AG09309 (cell line): ENCODE measurements at places on chromosomes 6 and 20.

DNA sequence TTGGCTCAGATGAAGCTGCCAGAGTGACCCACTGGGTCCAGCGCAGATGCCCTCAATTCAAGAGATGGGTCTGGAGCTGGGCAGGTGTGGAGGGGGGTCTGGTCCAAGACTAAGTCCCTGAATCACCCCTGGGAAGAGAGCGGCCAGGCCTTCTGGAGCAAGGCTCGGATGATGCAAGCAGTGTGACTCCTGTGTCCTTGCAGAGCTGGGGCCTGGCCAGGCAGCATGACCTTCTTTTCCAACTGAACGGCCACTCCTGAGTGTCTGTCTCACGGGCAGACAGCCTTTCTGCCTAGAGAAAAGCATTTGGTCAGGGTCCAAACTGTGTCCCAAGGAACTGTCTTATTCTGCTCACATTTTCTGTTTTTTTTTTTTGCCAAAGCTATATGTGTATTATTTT is 42.6 kb upstream of the FNDC1 start:
- no peak for DNase-seq

- no peak for DNase-seq
These were observed 13.7 kb upstream of the ZFP57 start for GRCh38 chr6:29694637-29695036.

GRCh38 chr6:2839195-2839981 is 2.3 kb downstream of the SERPINB1 start:
- no peak for DNase-seq

DNA sequence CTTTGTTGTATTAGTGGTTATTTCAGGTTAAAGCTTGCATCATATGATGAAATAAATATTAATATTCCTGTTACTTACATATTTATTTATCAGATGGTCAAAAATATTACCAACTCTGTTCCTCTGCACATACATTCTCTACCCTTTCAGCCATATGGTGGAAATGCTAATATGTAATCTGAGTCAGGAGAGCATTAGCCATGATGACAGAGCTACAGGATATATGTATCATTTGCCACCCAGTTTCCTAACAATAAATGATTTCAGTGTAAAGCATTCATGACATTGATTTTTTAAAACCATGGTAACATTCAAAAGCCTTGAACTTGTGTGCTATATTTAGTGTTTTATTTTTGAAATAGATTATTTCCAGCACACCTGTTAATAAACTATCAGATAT is 16.6 kb downstream of the POPDC3 start:
- DNase-seq, result no peak

- DNase-seq, result no peak
These were observed 11.9 kb upstream of the HELZ2 start for GRCh38 chr20:63585616-63586565.

DNA sequence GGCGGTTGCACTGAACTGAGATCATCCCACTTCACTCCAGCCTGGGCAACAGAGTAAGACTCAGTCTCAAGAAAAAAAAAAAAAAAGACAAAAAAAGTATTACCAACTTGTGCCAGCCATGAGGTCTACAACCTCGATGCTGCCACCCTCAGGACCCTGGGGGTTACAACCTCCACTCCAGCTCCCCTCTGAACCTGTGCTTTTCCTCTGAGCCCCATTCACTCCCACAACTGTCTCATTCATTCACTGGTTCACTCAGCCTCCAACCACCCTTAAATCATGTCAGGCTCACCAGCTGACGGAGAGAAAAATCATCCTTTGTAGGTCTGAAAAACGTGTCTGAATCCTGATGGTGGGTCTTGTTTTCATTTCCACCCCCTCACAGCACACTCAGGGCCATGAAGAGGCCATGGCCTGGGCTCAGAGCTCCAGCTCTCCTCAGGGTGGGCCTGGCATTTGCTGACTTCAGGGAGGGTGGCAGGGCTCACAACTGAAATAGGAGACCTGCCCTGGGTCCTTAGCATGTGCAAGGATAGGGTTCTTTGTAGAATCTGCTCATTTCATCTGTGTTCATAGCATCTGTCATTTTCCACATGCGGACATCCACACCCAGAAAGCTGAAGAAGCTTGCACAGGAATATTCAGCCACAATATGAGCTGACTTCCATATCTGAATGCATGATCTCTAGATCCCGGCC is 1.9 kb upstream of the ULBP1 start:
- DNase-seq, result no peak

- no peak for DNase-seq
These were observed 66.2 kb upstream of the CD83 start for GRCh38 chr6:14051355-14051754.

DNA sequence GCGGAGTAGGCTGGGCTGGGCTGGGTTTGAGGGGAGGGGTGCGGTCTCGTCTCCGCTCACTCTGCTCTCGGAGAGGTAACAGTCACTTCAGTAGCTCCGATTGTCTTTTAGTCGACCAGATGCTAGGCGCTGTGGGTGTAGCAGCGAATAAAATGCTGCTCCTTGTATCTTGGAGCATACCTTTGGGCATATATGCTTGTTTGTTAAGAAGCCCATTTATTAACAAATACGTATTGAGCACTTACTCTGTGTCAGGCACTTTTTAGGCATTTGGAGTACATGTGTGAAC is 545 bp downstream of the ACTR5 start:
- no peak for DNase-seq

GRCh38 chr6:134701301-134701700 is 248.6 kb downstream of the ALDH8A1 start:
- DNase-seq, result no peak

- no peak for DNase-seq
These were observed 142.4 kb downstream of the GMDS start for GRCh38 chr6:2102966-2103365.

- no peak for DNase-seq
These were observed 3.0 kb downstream of the TSHZ2 start for GRCh38 chr20:52975029-52975732.

DNA sequence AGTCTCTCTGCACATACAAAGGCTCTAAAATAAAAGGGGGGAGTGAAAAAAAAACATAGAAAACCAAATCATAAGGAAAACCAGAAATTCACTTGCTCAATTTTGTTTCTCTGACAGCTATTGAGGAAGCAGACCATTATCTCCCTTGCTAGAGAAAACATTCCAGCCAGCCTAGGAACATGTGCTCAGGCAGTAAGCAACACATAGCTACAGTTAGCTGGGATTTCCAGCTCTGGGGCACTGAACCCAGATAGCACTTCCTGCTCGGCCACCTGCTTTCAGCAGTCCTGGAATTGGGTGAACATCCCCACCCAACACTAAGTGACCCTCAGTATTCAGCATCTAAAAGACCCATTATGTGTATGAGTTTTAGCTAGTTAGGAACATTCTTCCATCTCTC is 61.3 kb downstream of the TNFRSF21 start:
- no peak for DNase-seq

GRCh38 chr6:154386848-154387717 is 30.5 kb upstream of the IPCEF1 start:
- DNase-seq, result peak; percentile 88

GRCh38 chr6:29726001-29726400 is 2.8 kb downstream of the HLA-F start:
- DNase-seq, result no peak

DNA sequence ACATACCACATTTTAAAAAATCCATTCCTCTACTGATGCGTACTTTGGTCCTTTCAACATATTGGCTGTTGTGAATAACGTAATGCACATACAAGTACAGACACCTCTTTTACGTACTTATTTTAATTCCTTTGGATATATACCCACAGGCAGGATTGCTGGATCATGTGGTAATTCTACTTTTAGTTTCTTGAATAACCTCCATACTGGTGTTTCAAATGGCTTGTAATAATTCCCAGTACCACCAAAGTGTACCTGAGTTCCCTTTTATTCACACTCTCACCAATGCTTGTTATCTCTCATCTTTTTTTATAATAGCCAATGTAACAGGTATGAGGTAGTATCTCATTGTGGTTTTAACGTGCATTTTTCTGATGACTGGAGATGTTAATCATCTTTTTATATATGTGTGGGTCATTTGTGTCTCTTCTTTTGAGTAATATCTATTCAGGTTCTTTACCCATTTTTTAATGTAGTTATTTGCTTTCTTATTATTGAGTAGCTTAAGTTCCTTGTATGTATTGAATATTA is 191.9 kb downstream of the ADGB start:
- no peak for DNase-seq
